Sigmoid colon (tissue), 7 donors: ENCODE measurements at places on chromosomes 6 and 20. TPM values are rescaled to one million over a fixed set of nuclear protein-coding genes. Genes with fewer than 3 reads are reported as not detected.

The PLTP gene
- total RNA-seq = 181 TPM

The ITCH gene
- 60.6 TPM for total RNA-seq

The C6orf58 gene
- not detected for total RNA-seq

The DUSP22 gene
- 113 TPM for total RNA-seq

The MUCL3 gene
- total RNA-seq = not detected

The VARS2 gene
- 10.0 TPM for total RNA-seq

The B3GALT4 gene
- total RNA-seq = 7.2 TPM

The ANKRD60 gene
- not detected for total RNA-seq

DNA sequence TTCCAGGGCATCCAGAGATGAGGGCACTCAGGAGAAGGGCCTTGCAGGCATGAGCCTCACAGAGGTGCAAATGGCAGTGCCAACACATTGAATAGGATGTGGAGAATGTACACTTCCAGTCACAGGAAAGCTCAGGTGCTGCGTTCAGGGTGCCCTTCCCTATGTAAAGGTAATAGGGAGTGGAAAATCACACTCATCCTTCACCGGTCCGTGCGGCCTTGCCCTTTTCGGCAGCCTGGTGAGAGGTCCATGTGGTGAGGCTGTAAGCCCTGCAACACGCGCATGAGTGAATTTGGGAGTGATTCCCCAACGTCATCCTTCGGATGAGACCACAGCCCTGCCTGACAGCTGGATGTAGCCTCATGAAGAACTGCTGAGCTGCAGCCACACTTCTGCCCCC lies 43.0 kb upstream of the RPS6KA2 start:
- no peak for DNase-seq

DNA sequence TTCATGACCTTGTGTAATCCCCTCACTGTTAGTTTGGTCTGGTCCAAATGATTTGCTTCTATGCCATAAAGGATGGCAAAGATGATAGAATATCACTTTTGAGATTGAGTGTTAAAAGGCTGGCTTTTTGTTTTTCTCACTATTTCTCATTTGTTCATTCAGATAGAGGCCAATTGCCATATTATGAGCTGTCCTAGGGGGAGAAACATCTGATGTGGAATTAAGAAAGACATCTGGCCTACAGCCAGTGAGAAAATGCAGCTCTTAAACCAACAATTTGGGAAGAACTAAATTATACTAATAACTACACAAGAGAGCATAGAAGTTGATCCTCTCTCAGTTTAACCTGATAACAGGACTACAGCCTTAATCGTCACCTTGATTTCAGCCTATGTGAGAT lies 1668.6 kb downstream of the GRIK2 start:
- no peak for DNase-seq

GRCh38 chr6:111615916-111616612 lies 10.4 kb upstream of the TRAF3IP2 start:
- DNase-seq = no peak

GRCh38 chr6:144855812-144856531 lies 570.8 kb downstream of the UTRN start:
- DNase-seq = no peak

DNA sequence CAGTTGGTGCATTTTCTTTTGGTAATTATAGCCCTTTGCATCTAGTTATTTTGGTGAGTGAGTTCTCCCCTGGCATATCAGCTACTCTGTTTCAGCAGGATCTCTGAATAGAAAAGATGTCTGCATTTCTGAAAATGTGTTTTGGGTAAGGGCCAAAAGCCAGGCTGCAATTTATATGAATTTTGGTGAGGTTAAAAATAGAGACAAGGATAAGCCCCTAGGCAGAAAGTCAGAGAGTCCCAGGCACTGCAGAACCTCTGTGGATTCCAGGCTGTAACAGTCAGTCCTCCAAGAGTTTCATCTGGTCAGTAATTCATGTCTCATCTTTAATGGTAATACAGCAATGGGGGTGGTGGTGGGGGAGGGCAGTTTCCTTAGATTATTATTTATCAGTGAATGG lies 53.0 kb downstream of the HDGFL1 start:
- DNase-seq = no peak

- no peak for DNase-seq
Observed at GRCh38 chr6:70954750-70955149, 2.1 kb downstream of the B3GAT2 start.

DNA sequence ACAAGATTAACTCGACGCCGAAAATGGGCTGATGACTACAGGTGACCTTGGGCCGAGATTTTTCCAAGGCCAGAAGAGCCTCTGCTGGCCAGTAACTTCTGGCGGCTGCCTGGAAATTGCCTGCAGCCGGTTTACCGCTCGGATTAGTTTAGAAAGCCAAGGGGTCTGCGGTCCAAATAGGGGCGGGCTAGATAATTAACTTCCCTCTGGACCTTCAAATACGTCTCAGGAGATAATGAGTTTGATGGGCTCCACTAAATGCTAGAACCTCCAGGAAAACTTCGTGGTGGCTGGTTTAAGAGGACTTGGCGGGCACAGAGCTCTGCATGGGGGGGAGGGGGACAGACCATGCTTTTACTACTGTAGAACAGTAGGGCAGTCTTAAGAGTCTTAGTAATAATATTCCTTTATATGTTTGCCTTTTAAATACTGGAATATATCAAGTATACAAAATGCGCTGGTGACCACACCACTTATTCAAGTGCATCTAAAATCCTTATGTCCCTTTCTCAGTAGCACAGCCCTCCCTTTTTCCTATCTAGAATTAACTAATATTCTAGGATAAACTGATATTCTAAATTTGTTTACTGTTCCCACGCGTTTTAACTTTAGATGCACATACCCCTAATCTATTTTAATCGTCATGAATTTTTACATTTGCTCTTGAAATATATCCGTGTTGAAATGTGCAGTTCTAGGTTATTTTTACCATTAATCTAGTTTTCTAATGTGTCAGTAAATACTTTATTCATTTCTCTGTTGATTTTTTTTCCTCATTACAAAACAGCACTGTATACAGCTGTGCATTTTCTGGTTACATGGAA lies 107.5 kb upstream of the PRSS16 start:
- DNase-seq = no peak

DNA sequence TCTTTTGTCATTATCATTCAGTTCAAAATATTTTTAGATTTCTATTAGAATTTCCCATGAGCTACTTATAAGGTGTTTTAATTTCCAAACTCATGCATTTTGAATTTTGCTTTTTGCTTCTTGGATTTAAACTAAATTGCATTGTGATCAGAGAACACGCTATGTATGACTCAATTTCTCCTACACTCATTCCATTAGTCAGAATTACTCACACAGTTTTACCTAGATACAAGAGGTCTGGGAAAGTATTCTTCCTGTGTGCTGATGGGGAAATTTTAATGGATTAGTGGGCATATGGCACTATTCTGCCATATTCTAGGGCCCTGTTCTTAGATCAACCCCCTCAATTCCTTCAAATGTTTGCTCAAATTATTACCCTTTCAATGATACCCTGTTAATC lies 49.9 kb upstream of the BMP5 start:
- DNase-seq = no peak

DNA sequence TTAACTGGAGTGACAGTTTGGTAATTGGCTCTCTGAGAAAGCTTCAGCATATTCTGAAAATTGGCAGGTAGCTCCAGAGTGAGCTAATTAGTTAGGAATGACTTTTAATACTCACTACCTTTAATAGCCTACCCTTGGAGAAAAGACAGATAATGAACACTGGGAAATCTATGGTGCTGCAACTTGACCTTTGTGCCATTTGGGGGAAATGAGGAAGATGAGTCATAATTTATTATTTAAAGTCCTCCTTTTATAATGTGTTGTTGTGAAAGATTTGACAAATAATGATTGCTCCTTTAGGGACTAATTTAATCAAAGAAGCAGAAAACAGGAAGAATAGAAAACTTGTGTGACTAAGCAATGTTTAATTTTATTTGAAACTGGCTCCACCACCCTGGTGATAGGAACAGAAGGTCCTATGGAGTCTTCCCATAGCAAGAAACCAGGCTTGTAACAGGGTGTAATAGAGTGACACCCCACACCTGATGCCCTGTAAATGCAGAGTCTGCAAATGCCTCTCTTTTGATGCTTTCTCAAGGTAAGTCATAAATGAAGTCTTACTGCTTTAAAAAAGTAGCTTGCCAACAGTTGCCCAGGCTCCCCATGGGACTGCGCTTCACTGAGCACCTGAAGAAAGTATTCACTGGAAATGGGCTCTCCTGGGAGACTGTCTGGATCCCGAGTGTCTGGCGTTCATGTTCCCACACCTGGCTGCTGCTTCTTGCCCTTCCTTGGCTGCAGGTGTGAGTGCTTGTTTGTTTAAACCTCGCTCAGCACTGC lies 134.4 kb downstream of the LRRC1 start:
- no peak for DNase-seq

DNA sequence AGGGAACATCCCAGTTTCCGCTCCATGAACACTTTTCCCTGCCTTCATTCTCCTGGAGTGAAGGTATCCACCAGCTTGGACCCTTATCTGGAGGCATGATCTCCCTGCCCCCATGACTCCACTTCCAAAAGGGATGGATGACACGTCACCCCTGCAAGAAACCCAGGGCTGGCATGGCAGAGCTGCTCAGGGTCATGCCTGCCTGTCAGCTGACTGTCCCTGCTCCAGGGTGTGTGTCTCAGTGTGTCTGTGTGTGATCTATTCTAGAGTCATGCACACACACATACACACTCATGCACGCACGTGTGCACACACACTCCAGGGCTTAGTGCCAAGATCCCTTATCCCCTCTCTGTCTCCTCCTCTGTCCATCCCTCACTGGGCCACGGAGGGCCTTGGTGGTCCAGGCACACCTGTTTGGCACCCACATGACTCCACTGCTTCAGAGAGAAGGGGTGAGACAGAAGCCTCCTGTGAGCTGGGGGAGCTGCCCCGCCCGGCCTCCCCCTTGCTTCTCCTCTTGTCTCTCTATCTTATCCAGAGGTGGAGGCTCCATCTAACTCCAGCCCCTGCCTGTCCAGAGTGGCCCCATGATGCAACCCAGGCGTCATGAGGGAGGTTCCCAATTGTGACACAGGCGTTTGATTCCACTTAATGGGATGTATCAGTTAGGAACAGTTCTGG lies 290.9 kb downstream of the CDC5L start:
- DNase-seq = no peak

- DNase-seq = no peak
Observed at GRCh38 chr6:106731144-106731842, 101.9 kb downstream of the QRSL1 start.

- no peak for DNase-seq
Observed at GRCh38 chr20:36929290-36929689, 22.2 kb downstream of the SAMHD1 start.

- DNase-seq = no peak
Observed at GRCh38 chr20:38804682-38805501, 605 bp upstream of the PPP1R16B start.

GRCh38 chr6:152863618-152864326 lies 113.2 kb downstream of the VIP start:
- DNase-seq = no peak

GRCh38 chr6:53282234-53282633 lies 66.5 kb downstream of the ELOVL5 start:
- no peak for DNase-seq

- no peak for DNase-seq
Observed at GRCh38 chr6:41678511-41679084, 40.3 kb downstream of the MDFI start.

- DNase-seq = no peak
Observed at GRCh38 chr6:107689951-107690642, 134.0 kb downstream of the SCML4 start.

- no peak for DNase-seq
Observed at GRCh38 chr6:35954333-35954732, 33.4 kb upstream of the SRPK1 start.

- DNase-seq = no peak
Observed at GRCh38 chr6:1379788-1380147, 9.6 kb upstream of the FOXF2 start.

DNA sequence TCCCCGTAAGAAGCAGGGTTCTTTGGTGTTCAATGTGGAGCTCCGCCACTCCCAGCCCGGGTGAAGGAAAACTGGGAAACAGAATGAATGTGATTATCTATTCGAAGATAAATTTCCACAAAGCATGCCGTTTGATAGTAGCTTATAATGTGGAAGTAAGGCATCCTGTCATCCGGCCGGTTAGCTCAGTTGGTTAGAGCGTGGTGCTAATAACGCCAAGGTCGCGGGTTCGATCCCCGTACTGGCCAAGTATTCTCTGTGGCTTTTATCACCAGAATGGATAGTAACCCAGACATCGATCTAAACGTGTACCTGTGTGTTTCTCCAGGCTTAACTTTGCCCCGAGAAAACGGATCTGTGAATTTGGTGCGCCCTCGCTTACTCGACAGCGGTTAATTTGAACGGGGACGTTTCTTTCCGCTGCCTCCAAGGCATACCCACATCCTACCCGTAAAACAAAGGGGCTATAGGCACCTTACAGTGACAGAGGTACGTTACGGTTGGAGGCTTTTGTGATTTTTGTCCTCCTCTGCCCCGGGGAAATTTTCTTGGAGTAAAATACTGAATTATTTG lies 215.2 kb upstream of the ZNF184 start:
- DNase-seq = peak; percentile 90
